Heart left ventricle (tissue), 16 donors: ENCODE measurements at places on chromosomes 1 and 21.

GRCh38 chr1:99663501-99663900, 17.6 kb downstream of the PALMD start:
- no peak for DNase-seq

- DNase-seq: no peak
Observed at GRCh38 chr1:178533121-178533946, 20.4 kb downstream of the TEX35 start.

DNA sequence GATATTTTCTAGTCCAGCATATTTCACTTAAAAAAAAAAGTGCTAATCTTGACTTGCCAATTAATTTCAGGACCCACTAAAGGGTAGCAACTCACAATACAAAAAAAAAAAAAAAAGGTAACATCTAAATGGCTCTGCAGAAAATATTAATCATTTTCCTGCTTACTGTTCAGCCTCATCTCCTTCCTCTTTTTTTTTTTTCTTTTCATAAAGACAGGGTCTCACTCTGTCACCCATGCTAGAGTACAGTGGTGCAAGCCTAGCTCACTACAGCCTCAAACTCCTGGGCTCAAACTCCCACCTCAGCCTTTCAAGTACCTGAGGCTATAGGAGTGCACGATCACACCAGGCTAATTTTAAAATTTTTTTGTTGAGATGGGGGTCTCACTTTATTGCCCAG, 30.4 kb downstream of the TTC13 start:
- no peak for DNase-seq

GRCh38 chr1:243217349-243217748, 37.7 kb downstream of the CEP170 start:
- no peak for DNase-seq

- DNase-seq: no peak
Observed at GRCh38 chr21:28421716-28422524, 570.8 kb downstream of the LTN1 start.

GRCh38 chr1:244237445-244237844, 186.4 kb downstream of the ZBTB18 start:
- no peak for DNase-seq

- no peak for DNase-seq
Observed at GRCh38 chr1:72221811-72222210, 60.5 kb downstream of the NEGR1 start.

GRCh38 chr1:83725735-83726360, 273.1 kb downstream of the TTLL7 start:
- no peak for DNase-seq

GRCh38 chr1:244647819-244648218, 5.1 kb upstream of the DESI2 start:
- DNase-seq: no peak

GRCh38 chr21:28883931-28884330, 108.7 kb downstream of the LTN1 start:
- no peak for DNase-seq

DNA sequence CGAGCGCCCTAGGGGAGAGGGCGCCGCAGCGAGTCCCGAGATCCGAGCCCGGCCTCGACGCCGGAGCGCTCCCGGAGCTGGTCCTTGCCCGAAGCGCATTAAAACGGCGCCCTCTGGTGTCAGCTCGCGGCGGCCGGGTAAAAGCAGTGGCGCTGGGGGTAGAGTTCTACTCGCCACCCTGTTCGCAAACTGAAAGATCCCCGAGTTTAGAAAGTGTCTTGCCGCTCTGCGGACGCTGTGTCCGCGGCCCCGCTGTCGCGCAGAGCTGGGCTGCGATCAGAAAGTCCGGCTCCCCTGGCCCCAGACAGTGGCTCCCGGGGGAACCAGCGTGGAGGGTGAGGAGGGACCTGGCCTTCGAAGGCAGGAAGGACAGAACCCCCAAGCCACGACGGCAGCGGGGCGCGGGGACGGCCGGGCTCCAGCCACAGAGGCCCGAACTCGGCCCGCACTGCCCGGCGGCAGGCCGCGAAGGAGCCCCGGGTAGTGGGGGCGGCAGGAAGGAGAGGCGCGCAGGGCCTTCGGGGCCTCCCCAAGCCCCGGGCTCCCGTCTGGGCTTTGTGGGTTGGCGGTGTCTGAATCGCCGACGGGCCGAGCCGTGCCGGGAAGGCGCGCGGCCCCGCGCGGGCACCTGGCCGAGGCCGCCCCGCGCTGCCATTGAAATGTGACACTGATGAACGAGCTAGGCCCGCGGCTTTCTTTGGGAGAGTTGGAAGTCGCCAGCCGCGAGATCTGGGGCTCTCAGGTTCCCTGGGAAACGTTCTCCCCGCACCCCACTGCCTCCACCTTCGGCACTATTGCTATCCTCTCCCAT, 39.1 kb upstream of the NFIA start:
- DNase-seq: peak; percentile 90

DNA sequence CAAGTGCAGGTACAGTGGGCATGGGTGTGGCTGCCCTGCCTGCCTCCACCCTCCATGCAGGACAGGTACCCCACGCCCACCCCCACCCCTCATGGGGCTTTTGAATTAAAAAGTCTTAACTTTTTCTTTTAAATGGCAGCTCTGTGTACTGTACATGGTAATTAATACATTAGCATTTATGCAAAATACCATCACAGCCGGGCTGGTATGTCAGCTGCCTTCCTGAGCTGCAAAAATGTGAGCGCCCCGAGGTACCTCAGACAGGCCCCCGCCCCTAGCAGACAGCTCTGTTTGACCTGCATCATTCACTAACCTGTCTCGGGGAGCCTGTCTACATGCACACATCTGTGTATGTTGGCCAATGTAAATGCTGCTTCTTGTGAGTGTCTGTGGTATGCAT, 42.2 kb upstream of the POU3F1 start:
- no peak for DNase-seq

GRCh38 chr1:115188680-115189395, 99.5 kb upstream of the TSPAN2 start:
- no peak for DNase-seq

DNA sequence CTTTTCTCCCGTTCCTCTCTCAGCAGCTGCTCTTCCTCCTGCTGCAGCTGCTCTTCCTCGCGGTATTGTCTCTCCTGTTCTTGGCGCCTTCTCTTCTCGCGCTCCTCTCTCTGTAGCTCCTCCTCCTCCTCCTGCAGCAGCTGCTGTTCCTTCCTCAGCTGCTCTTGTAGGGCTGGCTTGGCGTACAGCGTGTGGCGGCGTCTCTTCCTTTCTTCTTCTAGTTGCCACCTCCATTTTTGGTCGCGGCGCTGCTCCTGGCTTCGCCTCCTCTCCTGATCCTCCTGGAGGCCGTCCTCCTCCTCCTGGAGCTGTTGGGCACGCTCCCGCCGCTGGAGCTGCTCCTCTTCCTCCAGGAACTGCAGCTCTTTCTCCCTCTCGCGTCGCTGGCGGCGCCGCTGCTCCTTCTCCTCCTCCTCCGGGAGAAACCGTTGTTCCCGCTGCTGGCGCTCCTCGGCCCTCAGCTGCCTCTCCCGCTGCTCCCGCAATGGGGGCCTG, 4.8 kb downstream of the TCHH start:
- DNase-seq: no peak

GRCh38 chr1:24861821-24862727, 68.0 kb downstream of the RUNX3 start:
- DNase-seq: no peak

DNA sequence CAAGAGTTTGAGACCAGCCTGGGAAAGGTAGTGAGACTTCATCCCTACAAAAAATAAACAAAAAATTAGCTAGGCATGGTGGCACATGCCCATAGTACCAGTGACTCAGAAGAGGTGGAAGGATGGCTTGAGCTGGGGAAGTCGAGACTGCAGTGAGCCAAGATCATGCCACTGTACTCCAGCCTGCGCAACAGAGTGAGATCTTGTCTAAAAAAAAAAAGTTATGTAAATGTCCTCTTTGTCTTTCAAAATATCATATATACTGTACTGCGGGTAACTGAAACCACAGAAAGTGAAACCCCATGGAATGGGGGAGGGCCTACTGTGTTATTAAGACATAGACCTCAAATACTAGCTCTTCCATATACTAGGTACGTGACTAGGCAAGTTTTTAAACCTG, 20.8 kb downstream of the ACADM start:
- DNase-seq: no peak

GRCh38 chr1:40090652-40091355, 6.2 kb downstream of the PPT1 start:
- no peak for DNase-seq

- DNase-seq: no peak
Observed at GRCh38 chr21:31064803-31065202, 26.5 kb upstream of the KRTAP19-8 start.

DNA sequence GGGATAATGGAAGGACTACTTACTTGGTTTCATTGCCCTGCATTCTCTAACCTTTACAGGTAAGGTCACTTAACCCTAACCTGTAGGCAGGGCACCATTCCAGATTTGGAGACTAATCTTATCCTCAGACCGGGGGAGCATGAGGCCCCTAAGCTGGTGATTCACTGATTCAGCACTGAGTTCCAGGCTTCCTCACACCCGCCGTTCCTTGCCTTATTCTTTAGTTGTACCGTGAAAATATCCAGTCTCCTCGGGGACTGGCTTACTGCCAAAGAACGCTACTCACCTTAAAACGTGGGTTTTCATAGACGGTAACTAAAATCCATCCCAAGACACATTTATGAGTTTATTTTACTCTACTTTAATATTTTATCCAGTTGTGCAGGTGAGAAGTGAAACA, 44.3 kb upstream of the COL24A1 start:
- no peak for DNase-seq

DNA sequence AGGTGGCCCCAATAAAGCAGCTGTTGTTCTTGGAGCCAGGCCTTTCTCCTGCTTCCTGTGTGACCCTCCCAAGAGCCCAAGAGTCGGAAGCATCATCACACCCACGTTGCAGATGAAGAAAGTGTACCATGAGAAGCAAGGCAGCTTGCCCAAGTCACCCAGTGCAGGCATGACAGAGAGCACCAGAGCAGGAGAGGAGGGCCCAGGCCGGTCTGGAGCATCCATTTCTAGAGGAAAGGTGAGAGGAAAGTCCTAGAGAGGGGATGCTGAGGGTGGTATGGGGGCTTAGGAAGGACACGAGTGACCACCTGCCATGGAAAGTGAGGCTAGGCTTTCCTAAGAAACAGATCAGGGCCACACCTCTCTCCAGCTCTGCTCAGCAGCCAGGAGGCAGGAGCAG, 47.0 kb downstream of the C1orf198 start:
- DNase-seq: no peak

DNA sequence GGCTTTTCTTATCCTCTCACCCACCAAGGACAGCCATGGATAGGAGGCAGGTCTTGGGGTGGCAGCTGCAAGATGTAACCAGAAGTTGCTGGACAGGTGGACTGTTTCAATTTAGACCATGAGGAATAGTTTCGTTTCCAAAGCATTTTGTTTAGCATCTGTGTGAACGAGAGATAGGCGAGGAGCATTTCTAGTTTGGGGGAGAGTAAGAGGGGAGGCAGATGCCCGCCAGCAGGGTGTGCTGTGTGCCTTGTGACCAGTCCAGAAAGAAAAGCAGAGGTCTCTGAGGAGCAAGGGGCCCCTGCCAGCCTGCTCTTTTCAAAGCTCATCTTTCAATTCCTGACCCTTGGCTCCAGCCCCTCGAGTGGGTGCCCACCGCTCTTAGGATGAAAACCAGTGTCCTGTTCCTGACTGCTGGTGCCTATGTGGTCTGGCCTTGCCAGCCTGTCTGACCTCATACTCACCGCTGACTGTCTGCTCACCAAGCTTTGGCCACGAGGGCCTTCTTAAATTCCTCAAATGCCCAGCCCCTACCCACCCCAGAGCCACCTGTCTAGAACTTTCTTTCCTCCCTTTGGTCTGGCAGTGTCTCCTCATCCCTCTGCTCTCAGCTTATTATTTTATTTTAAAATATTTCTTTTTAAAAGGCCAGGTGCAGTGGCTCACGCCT, 8.5 kb downstream of the SERINC2 start:
- no peak for DNase-seq

DNA sequence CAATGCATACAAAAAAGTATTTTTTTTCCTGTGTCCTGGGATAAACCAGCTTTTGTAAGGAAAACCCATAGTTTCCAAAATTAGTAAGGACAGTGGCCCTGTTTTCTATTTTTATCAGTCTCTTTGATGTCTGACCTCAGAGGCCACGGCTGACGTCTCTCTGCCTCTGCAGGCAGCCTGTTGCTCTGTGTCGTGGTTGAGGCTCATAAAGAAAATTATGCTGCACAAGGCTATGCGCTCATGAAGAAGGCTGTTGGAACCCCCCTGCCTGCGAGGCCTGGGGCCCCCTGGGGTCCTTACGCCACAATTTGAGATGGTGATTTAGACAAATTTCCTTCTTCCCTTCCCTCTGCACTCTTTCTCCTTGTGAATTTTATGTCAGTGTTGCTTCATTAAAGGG, 48.9 kb downstream of the AGPAT3 start:
- DNase-seq: peak; percentile 46

DNA sequence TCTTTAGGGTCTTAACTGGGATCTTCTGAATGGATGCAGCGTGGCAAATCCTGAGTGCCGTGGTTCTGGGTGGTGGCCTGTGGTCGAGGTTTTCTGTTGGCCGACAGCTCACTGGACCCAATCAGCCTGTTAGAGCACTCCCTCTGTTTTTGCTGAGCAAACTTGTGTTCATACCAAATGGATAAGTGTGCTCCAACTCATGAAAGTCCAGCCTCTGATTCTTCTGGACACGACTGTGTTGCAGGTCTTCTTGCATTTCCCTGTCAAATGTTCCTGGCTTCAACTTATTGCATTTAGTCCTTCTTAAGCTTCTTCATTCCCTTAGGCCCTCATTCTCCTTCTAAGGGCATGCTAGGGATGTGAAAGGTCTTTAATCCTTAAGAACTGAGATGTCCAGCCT, 63.7 kb downstream of the AJAP1 start:
- no peak for DNase-seq

GRCh38 chr1:53982763-53983104, 35.3 kb downstream of the LDLRAD1 start:
- no peak for DNase-seq

DNA sequence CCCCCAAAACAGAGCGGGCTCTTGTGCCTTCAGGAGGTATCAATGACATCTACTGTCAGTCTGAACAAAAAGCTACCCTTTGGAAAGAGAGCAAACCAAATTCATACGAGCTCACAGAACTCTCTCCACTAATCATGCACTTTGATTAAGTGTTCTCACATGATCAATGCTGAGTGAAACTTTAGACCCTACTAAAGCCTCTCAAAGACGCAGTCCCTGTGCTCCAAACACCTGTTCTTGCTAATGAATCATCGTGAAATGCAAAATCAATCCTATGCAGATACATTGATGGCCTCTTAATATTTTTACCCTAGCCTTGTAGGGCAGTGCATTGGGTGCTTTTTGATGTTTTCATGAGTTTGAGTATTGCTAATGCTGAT, 113.4 kb downstream of the ZBTB18 start:
- DNase-seq: no peak

GRCh38 chr21:36186506-36187399, 30.1 kb downstream of the DOP1B start:
- peak; percentile 57 for DNase-seq

GRCh38 chr1:192943108-192943507, 116.1 kb downstream of the UCHL5 start:
- DNase-seq: no peak

GRCh38 chr1:110645821-110646735, 28.7 kb downstream of the KCNA3 start:
- DNase-seq: no peak
